ENCODE measurements at places on chromosomes 16 and 17. TPM values are rescaled to one million over a fixed set of nuclear protein-coding genes. Genes with fewer than 3 reads are reported as not detected.

Gene FUS
- 107 TPM for total RNA-seq

Gene PRSS27
- 0.58 TPM for total RNA-seq

Gene RPL38
- total RNA-seq = 1,211 TPM

Gene CBX8
- 3.8 TPM for total RNA-seq

Gene DHODH
- 3.8 TPM for total RNA-seq

Gene CA5A
- total RNA-seq = not detected

Gene ACSM5
- total RNA-seq = 0.17 TPM

Gene TOX3
- total RNA-seq = not detected

Gene NPIPB2
- 9.3 TPM for total RNA-seq

Gene IL17C
- not detected for total RNA-seq

Gene DLX3
- total RNA-seq = not detected

Gene MEOX1
- total RNA-seq = not detected

Gene CALB2
- total RNA-seq = 0.33 TPM

Gene CACNG1
- total RNA-seq = not detected

Gene SLC13A2
- total RNA-seq = not detected

Gene ANKFN1
- not detected for total RNA-seq

Gene KRTAP16-1
- total RNA-seq = not detected

Gene TMEM235
- not detected for total RNA-seq

Gene KRT33A
- not detected for total RNA-seq

Gene HBQ1
- total RNA-seq = not detected

Data from smooth muscle cell of trachea (primary cell).